Mesothelial cell of epicardium (in vitro differentiated cells): ENCODE measurements at places on chromosomes 7 and 10. TPM values are rescaled to one million over a fixed set of nuclear protein-coding genes. Genes with fewer than 3 reads are reported as not detected.

DNA sequence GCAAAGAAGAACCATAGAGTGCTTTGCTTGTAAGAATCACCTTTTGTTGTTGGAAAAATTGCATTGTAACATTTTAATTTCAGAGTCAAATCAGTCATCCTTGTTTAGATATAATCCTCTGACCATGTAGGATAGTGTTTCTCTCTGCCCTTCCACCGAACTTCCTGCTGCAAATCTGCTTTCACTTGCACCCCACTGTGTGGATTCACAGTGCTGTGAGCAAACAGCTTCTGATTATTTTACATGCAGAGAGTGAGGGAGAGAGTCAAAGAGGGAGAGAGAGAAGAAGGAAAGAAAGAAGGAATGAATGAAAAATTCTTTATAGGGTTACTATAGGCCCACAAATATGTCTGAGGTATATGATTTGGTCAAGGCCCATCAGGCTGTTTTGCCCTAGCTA lies 30.0 kb upstream of the SEM1 start:
- no peak for DNase-seq

- DNase-seq: no peak
Observed at GRCh38 chr7:122304319-122304975, at the start of gene FEZF1. TSS of gene FEZF1 (minus strand) at chr7:122304750. CDS start at chr7:122304437, 313 bp downstream.

DNA sequence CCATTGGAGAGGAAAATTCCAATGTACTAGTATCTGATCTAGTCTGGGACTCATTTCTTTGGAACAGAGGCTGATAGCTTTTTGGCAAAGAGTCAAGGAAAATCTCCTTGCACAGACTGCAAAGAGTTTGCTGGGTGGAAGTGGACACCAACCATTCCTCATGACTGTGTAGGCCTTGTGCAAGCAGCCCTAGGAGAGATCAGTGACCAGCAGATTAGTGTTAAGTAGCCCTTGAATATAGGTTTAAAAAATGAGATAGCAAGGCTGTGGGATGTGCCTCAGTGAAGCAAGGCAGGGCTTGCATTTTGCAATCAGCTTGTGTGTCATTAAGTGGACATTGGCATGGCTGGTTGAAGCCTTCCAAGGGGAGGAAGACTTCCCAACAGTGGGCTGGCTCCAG lies 341.6 kb downstream of the PLXNA4 start:
- DNase-seq: no peak

- no peak for DNase-seq
Observed at GRCh38 chr7:131903315-131903714, 346.9 kb upstream of the PODXL start.

Gene GIMAP6
- not detected in 3 replicates for total RNA-seq

Gene TAS2R3
- total RNA-seq: 4.0 to 5.6 TPM (median 5.0 TPM) in 3 replicates

Gene ABCC2
- 0.71 to 0.87 TPM (median 0.79 TPM) in 3 replicates for total RNA-seq
